ENCODE measurements at places on chromosomes 7 and 10. TPM values are rescaled to one million over a fixed set of nuclear protein-coding genes. Genes with fewer than 3 reads are reported as not detected.

RBM20 gene
- total RNA-seq = 2.4 TPM

SH2D4B gene
- total RNA-seq = 0.07 TPM

C7orf33 gene
- not detected for total RNA-seq

CCDC7 gene
- total RNA-seq = 10.9 TPM

MARCHF5 gene
- 21.0 TPM for total RNA-seq

CRPPA gene
- 1.4 TPM for total RNA-seq

ZPBP gene
- total RNA-seq = not detected

KCP gene
- 0.69 TPM for total RNA-seq

All from smooth muscle cell of the pulmonary artery (primary cell).